Activated CD4-positive, alpha-beta T cell treated with anti-CD3 and anti-CD28 coated beads, Interleukin-2, amount 50 U/mL, for 1 hour (primary cell): ENCODE measurements at places on chromosomes 12 and 14.

DNA sequence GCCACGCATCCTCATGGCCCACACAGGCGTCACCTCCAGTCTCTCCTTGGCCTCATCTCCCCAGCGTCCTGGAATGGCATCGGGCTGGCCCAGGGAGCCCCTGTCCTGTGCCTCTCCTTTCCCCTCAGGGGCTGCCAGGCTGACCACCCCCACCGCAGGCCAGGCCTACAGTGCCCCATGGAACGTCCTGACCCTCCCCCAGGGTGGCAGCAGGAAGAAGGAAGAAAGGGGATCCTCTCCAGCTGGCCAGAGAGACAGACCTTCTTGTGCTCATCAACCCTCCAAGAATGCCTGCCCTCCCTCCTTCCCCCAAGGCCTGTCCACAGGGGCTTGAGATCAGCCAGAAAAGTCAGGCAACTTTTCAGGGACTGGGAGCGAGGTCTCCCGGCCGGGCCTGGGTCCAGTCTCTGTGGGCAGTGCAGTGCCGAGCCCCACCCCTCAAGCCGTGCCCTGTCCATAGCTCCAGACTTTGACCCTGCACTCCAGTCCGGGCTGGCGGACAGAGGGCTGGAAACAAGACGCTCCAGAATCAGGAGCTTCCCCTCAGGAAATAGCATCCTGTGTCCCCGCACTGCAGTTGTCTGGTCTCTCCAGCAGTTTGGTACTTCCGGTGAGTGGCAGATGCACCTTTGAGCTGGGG, at the start of gene DAO:
Gene DAO, plus strand, starts transcription at position 478 of the 640 bp plus-strand sequence. CDS start 4,915 bp downstream, outside the sequence.
- no peak for DNase-seq

- DNase-seq, result no peak
These were observed 5.5 kb upstream of the SELPLG start for GRCh38 chr12:108638997-108639822.

DNA sequence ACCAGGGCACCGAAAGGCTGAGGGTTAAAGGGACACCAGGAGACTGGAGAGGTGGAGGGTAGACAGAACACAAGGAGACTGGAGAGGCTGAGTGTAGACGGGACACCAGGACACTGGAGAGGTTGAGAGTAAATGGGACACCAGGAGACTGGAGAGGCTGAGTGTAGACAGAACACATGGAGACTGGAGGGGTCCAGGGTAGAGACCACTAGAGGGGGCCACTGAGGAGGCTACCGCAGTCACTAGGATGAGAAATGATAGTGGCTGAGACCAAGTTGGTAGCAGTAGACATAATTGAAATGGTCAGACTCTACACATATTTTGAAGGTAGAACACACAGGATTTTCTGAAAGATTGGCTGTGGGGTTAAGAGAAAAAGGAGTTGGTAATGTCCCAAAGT, 68.2 kb downstream of the PAH start:
- no peak for DNase-seq

DNA sequence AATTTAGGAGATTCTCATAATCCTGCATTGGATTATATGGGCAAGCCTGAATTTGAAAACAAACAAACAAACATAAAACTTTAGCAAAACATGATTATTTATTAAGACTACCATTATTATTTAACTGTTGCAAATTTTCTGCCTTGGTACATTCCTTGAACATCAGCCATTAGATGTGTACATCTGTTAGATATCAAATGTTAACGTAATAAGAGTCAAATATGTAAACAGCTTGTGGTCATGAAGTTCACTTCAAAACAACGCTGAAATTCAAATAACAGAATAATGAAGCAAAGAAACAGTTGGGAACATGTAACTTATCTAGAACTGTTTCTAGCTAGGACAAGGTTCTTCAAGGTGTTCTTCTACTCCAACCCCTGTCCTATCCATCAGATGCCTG, 14.3 kb upstream of the TMX1 start:
- no peak for DNase-seq

DNA sequence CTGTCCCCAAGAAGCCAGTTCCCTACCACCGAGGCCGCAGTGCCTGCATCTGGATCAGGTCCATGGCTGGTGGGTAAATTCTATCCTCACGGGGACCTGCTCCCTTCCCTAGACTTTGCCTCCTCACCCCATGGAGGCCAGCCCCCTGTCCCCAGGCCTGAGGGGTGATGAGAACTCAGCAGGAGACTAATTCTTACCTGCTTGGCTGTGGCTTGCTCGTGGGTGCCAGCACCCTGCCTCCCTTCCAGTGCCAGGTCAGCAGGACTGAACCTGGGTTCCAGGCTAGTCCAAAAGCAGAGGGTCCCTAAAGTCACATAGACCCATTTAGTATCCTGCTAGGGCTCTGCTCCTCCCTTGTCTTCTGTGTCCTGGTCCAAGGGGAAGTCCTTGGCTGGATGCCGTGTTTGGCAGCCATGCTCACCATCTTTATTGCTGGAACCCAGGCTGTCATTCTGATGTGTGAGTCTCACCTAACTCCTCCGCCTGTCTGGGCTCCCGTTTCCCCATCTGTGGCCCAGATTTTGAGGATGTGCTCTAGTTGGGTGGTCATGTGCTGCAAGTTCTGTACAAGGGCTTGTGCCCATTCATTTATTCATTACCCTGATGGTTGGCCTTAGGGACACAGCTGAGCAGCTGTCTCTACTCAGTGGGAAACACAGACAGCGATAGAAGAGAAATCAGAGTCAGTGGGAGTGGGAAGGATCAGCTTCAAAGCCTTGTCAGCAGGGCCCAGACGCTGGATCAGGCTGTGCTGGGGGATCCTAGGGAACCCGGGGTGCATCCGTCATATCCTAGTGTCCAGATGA, 949 bp downstream of the PLBD2 start:
- DNase-seq, result no peak

GRCh38 chr12:101172316-101172715, 37.7 kb downstream of the SLC5A8 start:
- no peak for DNase-seq
